ENCODE measurements at places on chromosomes 1 and 21.

- no peak for DNase-seq
Observed at GRCh38 chr1:215835951-215836350, 268.8 kb downstream of the KCTD3 start.

- DNase-seq: no peak
Observed at GRCh38 chr1:89929467-89930063, 65.3 kb upstream of the ZNF326 start.

GRCh38 chr1:31583082-31583994 lies 7.0 kb downstream of the TINAGL1 start:
- no peak for DNase-seq

- no peak for DNase-seq
Observed at GRCh38 chr1:11654939-11655808, 497 bp downstream of the FBXO44 start.

DNA sequence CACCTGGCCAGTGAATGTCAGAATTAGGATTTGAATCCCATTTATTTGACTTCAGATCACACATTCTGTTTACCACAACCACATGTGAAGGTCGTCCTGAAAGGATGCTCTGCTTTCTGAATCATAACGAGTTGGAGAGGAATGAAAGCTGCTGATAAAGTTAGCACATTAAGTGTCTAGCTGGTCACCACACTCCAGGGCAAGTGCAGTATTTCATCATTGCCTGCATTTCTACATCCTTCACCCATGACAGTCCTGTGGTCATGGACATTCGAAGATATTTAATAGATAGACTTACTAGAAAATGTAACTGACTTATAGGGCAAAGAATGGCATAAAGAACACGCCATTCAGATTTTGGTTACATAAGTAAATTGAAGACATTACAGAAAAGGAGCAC lies 52.7 kb upstream of the ST6GALNAC3 start:
- DNase-seq: no peak

- no peak for DNase-seq
Observed at GRCh38 chr1:197677752-197678295, 97.5 kb downstream of the DENND1B start.

GRCh38 chr1:201454608-201455007 lies 14.4 kb downstream of the PHLDA3 start:
- no peak for DNase-seq

- no peak for DNase-seq
Observed at GRCh38 chr1:4003846-4004505, 103.9 kb upstream of the C1orf174 start.

DNA sequence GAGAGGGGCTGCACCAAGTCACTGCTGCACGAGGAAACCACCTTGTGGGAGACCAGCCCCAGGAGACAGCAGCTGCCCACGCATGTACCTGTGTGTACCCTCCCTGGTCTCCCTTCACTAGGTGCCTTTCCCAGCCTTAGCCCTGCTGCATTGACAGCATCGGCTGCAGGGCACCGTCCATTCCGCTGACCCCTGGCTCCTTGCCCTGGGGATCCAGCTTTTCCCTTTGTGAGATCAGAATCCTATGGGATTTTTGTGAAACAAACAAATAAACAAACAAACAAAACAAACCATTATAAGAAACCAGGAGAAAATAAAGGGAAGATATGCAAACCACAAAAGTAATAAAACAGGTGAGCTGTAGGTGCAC lies 2.1 kb downstream of the STUM start:
- no peak for DNase-seq

DNA sequence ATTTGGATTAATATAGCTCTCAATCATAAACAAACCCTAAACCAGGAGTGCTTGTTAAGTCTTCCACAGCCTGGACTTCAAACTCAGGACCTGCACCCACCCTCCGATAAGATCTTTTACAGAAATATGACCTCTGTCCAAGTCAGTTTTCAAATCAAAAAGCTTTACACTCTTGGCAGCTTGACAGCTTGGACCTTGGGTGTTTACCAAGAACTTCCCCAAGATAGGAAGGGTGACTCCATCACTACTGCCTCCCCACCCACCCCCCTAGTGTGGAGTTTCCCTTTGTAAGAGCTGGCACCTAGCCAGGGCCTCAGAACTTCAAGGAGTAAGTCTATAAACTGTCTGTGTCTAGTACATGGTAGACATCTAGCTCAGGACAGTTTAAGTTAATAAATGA lies 9.6 kb downstream of the BCAR3 start:
- DNase-seq: no peak

DNA sequence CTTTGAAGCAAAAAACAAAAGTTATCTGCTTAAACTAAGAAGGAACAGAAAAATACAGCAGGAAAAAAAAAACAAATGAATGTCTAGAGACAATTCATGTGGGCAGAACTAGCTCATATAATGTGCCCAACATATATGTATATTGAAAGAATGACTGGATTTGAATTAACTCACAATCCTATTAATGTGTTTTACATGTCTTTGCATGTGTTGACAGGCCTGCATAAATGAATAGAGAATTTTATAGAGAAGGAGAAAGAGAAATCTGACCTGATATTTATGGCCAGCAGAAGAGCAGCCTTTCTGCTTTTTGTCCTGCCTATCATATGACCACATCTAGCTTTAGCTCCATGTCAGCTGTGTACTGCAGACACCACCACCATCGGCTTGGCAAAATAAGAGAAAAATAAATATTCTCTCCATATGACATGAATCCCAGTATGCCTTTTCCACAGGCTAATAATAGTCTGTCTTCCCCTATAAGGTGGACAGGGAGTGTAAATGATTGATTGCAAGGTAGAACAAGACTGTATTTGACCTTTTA lies 171.5 kb upstream of the PALMD start:
- DNase-seq: no peak

DNA sequence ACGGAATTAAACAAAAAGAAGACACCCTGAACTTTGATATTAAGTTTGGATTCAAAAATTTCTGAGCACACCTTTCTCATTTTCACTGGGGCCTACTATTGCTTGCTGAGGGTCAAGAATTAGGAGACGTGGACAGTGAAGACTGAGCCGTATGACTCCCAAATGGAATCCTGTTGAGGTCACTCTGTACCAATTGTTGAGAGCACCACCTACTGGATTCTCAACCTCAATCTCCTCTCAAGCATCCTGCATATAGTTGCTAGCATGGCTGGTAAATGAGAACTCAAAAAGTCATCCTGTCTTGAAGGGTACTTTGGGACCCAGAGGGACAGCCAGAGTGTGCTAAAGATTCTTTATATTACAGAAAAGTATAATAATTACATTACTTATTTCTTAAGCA lies 20.2 kb upstream of the MTR start:
- DNase-seq: no peak

GRCh38 chr1:179966551-179966950 lies 11.9 kb downstream of the CEP350 start:
- no peak for DNase-seq

- peak; percentile 72 for DNase-seq
Observed at GRCh38 chr1:152035539-152036266, 1.1 kb downstream of the S100A11 start.

DNA sequence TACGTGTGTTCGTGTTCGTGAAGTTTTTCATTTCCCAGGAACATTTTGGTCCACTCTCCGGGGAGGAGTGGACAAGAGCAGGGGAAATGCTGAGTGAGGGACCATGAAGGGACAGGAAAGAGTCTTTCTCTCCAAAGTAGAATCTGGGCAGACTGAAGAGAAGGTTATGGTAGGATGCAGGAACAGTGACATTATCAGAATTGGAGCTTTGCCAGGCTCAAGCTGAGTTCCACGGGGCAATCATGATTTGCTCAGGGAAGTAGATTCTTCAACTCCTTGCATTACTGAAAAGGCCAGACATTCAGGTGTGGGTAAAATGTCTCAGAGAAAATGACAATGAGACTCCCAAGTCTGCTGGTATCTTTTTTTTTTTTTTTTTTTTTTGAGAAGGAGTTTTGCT lies 16.6 kb downstream of the ATP1A4 start:
- DNase-seq: no peak

- no peak for DNase-seq
Observed at GRCh38 chr1:65703853-65704252, 88.8 kb upstream of the PDE4B start.

DNA sequence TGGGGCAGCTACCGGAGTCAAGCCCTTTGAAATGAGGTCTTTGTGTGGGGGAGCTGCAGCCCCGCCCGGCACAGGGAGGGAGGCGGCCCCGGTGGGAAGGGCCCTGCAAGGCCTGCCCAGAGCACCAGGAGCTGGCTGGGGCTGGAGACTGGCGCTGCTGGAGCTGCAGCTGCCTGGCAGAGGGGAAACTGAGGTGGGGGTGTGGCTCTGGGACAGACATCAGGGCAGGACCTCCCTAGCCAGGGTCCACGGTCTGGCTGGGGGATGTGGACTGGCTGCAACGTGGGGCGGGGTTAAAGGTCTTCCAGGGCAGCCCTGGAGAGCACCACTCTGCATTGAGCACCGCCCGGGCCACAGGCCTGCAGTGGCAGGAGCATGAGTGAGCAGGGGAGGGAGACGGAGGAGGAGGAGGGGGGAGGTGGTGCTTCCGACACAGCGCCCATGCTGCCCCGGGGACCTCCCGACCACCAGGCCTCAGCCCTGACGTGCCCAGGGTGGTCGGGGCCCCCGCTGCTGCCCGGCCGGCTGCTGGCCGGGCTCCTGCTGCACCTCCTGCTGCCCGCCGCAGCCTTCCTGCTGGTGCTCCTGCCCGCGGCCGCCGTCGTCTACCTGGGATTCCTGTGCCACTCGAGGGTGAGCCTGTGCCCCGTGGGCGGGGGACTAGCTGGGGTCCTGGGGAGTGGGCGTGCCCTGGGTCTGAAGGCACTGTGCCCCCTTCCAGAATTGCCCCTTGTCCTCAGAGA lies 4.8 kb upstream of the ANKRD65 start:
- DNase-seq: no peak

DNA sequence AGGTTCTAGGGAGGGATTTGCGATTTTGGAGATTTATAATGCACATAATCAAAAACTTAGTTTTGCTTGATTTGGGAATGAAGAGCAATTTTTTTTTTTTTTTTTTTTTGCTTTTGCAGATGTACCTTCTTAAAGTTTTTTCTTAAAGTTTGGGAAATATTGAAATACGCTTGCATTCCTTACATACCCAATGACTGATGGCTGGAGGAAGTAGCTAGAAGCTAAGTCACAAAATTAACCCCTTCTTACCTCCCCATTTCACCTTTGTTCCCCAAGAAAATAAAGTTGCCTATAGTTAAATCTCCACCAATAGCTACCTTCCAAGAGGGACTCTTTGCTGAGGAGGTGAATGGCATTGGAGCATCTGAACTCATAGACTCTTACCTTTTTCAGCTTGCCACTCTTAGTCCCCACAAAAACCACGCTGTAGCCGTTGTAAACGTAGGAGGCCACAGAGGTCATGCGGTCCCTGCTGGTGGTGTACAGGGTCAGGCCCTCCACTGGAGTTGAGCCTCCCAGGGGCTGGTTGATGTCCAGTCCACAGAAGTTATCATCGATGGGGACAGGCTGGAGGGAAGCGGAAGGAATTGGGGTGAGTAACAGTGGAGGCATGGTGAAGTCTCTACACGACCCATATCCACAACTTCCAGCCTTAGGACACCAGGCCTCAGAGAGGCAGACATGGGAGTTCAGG lies 34.1 kb downstream of the PLXNA2 start:
- DNase-seq: no peak

GRCh38 chr1:23575226-23575810 lies 16.0 kb upstream of the ID3 start:
- DNase-seq: no peak

GRCh38 chr1:212630158-212630900 lies 21.8 kb downstream of the ATF3 start:
- peak; percentile 88 for DNase-seq

- DNase-seq: no peak
Observed at GRCh38 chr1:87369736-87370478, 41.2 kb downstream of the LMO4 start.

GRCh38 chr1:240797050-240797449 lies 185.1 kb upstream of the GREM2 start:
- DNase-seq: no peak

DNA sequence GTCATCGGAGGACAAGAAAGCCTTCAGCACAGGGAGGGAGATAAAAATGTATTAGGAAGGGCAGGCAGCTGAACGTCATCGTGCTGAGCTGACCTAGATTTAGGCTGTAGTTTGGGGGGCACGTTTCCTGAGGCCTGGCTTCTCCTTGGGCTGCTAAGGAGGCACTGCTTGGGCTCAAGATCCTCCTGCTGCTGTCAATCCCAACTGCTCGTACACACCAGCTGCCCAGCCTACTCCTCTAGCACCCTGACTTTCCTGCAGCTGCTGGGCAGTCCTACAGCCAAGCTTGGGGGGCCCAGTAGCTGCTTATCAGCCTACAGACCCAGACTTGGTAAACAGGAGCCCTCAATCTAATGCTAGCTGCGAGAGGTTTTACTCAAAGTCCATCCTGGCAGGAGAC lies 6.2 kb downstream of the TMEM35B start:
- DNase-seq: peak; percentile 46

DNA sequence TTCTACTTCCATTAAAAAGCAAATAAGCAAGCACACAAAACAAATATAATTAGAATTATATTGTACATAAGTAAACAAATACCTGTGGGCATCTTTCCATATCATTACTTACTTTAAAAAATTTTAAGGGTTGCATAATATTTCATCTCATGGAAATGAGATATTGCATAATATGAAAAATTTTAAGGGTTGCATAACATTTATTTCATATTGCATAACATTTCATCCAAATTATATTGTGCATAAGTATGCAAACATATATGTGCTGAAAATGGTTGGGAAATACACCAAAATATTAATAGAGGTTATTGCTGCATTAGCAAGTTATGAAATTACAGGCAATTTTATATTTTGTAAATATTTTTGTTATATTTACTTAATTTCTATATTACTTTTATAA lies 213.7 kb downstream of the KCNH1 start:
- DNase-seq: no peak

DNA sequence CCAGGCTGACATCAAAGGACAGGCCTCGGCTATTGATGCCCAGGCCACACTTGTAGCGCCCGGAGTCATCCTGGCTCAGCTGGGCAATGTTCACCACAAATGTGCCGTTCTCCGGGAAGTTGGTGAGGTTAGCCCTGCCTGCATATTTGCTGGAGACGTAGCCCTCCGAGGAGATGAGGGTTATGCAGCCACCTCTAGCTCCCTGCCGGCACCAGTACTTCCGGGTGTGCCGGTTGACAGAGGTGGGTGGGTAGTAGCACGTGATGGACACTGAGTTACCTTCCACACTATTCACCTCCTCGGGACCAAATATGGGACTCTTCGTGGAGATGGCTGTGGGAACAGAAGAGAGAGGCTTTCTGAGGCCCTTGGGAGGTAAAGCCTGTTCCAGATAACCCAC lies 7.1 kb downstream of the PIGR start:
- no peak for DNase-seq

- DNase-seq: no peak
Observed at GRCh38 chr1:21904454-21904703, 32.7 kb downstream of the HSPG2 start.

DNA sequence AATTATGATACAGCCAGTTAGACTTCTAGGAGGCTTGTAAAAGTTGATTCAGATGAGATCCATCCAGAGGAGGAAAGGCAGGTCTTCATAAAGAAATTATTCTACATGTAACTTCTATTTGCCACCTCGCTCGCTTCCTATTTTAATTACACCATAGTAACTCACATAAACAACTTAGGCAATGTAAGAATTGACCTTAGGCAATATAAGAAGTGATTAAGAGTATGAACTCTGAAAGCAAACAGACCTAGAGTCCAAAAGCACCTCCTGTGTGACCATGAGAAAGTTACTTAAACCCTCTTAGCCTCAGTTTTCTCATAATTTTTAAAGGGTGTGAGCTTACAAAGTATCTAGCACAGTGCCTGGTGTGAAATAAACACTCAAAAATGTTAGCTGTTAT lies 192.7 kb upstream of the NFIA start:
- no peak for DNase-seq

- DNase-seq: no peak
Observed at GRCh38 chr1:183124259-183124658, 61.8 kb upstream of the LAMC2 start.
